ENCODE measurements at places on chromosomes 1 and 21.

DNA sequence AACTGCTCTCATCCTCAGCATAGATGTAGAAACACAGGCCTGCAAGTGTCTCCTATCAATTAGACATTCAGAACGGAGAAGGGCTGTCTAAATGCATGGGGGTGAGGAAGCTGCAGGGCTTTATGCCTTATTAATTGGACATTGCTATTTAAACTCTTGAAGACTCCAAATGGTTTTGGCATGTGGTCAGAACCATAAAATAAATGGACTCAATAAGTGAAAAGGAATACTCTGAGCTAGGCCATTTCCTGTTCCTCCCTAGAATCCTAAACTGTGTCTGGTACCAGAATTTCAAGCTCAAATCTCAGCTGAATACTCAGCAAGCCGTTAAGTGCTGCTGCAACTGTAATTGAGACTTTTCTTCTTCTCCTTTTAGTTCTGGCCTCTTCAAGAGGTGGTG is 80.4 kb upstream of the C1orf87 start:
- no peak for DNase-seq

- DNase-seq, result no peak
These were observed 90.2 kb upstream of the ZNHIT6 start for GRCh38 chr1:85798419-85798818.

- no peak for DNase-seq
These were observed 109.8 kb upstream of the COL6A1 start for GRCh38 chr21:45871616-45872236.

DNA sequence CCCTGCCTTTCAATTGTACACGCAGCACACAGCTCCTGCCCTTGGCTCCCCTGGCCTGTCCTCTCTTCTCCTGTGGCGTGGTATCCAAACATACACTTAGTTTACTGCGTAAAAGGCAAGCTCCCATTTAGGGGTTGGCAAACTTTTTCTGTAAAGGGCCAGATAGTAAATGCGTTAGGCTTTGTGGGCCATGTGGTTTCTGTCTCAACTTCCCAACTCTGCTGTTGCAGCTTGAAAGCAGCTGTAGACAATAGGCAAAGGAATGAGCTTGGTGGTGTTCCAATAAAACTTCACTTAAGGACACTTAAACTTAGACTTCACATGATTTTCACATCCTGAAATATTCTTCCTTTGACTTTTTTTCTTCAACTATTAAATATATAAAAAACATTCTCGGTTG is 63.3 kb downstream of the RHOU start:
- no peak for DNase-seq

GRCh38 chr1:94755675-94756074 is 64.5 kb upstream of the SLC44A3 start:
- DNase-seq, result no peak

DNA sequence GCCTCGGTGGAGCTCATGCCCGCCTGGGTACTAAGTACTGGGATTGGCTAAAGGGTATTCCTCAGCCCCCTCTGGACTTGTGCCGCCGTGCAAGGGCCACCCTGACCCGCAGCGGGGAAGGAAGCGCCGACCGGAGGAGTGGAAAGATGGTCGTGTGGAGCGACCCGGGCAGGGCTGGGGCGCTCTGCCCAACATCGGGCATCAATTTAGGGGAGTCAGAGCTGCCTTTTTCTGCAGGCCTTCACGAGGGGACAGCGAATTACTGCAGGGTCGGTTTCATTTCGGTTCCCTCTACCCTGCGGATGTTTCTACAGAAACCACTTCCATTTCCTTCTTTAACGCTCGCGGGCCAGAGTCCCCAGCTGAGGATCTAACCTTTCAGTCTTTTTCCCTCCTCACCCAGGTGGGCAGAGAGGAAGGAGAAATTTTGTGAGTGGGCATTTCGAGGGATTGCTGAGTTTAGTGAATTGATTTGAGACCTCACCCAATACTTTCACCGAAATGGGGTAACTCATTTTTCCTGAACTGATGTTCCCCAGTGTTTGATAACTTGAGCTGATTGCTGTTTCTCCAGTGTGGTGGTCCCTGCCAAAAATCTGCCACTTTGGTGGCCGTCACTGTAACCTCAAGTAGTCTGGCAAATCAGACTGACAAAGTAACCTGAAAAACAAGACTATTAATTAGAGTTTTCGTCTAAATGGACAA is 1.1 kb downstream of the TOR1AIP1 start:
- DNase-seq, result no peak

GRCh38 chr1:966135-966703 is at the start of gene PLEKHN1:
TSS of gene PLEKHN1 (plus strand) at chr1:966482. CDS start at chr1:966532, 50 bp downstream.
- no peak for DNase-seq

- DNase-seq, result no peak
These were observed 30.8 kb downstream of the ADAMTS1 start for GRCh38 chr21:26814386-26814785.

- no peak for DNase-seq
These were observed 148.6 kb downstream of the GRIK3 start for GRCh38 chr1:36885540-36886357.

- DNase-seq, result no peak
These were observed 69.4 kb downstream of the TCP10L start for GRCh38 chr21:32515874-32516273.

DNA sequence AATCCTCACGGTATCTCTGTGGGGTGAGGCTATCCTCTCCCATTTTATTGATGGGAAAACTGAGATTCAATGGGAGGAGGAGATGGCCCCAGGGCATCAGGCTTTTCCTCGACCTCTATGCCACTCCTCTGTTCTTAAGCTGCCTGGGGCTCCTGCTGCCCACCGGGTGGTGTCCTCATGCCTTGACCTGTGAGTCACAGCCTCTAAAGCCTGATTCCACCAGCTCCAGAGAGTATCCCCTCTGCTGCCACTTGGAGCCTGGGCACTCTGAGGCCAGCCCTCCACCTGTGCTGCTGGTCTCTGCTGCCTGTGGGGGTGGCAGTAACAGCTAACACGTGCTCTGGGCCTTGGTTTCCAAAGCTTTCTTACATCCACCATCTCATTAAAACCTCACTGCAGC is 241.2 kb downstream of the TRABD2B start:
- no peak for DNase-seq

- no peak for DNase-seq
These were observed 12.1 kb downstream of the OSBPL9 start for GRCh38 chr1:51628715-51629590.

DNA sequence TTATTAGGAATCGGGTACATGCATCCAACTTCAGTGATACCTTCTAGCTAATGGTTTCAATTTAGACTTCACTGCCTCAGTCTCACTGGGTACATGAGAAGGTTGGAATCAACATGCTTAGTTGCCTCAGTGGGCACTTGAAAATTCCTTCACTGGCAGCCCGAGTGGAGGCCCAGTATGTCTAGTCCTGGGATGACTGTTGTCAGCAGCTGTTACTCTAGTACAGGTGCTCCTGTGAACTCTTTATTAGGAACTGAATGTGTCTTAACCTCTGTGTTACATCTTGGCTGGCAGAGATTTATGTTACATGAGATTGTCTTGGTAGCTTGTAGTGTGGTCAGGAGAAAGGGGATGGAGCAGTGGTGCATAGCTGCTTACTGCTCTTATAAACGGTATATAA is 13.4 kb downstream of the PLA2G2E start:
- no peak for DNase-seq

DNA sequence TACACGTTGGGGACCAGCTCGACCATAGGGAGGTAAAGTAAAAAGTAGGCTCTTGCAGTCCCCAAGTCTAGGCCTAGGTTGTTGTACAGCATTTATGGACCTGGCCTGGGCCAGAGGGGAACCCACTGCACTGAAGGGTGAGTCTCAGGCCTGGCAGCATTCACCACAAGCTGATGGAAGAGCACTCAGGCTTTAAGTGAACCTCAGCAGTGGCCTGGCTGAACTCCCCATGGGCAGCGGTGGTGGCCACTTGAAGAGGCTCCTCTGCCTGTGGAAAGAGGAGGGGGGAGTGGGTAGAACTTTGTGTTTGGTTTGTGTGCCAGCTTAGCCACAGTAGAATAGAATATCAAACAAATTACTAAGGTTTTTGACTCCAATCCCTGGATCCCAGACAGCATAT is 176.2 kb upstream of the PRMT6 start:
- no peak for DNase-seq

DNA sequence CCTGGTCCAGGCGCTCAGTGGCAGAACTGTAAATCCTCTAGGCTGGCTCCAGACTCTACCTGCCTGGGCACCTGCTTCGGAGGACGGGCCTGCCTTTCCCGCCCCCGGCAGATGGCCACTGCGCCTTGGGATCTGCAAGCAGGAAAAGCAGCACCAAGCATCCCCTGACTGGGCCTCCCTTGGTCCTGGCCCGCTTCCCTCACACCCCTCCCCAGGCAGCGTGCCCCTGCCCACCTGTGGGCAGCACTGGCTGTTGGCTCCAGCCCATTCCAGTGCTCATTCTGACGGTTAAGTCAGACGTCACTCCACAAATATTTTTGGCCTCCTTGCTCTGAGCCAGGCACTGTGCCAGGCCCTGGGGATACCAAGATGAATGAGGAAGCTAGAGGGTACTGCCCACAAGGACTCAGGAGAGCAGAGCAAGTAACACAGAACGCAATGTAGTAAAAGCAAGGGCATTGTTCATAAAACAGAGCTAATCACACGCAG is 22.0 kb upstream of the BLACAT1 start:
- DNase-seq, result peak; percentile 51

DNA sequence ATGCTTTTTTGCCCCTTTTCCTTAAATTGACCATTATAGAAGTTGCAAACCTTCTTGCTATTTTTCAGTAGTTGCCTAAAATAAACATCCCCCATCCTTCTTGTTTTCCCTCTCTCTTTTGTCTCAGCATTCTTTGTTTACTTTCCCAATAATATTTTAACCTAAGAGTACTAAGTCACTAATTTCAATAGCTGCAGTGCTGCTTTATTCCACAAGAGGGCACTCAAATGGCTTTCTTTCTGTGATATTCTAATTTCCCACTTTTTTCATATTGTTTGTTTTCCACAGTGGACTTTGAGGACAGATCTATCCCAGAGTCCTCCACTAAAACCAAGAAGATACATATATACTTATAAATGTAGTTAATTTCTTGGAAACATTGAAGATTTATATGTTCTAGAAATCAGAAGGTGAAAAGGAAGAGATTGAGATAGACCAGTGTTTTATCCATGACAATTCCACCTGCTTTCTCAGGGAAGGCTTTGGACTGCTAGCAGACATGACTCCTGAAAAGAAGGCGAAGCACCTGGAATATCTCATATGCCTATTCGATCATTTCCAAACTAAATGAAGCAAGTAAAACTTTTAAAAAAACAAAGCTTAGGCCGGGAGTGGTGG is 104.8 kb upstream of the GRIK1 start:
- DNase-seq, result no peak

- DNase-seq, result no peak
These were observed 16.1 kb downstream of the LRP8 start for GRCh38 chr1:53311702-53312305.

DNA sequence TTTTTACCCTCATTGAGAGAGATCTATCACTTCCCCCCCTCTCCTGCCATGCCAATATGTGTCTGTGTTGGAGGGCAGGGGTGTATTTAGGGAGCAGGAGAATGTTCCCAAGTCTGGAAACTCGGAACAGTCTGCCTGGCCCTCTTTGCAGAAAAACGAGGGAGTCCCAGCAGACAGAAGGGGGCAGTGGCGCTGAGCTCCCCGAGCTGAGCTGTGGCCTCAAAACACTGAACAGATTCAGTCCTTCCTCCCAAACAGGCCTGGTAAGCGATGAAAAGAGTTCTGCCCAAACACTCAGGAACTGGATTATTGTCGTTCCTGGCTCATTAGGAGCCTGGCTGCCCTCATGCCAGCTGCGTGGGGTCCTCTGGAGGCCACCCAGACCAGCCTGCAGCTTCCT is 981 bp downstream of the CLDN14 start:
- DNase-seq, result no peak

DNA sequence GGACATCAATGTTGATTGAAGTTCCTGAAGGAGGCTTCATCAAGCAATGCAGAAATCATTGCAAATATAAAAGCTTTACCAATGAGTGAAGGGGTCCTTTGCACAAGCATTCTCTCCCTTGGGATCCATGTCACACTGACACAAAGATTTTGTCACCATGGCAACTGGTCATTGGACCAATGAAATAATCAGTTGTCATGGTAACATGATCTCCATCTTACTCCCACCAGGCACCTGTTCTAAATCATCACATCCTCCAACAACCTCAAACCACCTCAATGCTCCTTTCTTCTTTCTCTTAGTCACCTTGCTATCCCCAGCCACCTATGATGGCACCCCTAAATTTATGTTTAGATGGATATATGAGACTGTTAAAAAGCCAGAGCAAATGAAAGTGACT is 13.5 kb upstream of the FOXJ3 start:
- DNase-seq, result peak; percentile 26

- peak; percentile 93 for DNase-seq
These were observed 8.2 kb upstream of the IL22RA1 start for GRCh38 chr1:24151175-24151533.

DNA sequence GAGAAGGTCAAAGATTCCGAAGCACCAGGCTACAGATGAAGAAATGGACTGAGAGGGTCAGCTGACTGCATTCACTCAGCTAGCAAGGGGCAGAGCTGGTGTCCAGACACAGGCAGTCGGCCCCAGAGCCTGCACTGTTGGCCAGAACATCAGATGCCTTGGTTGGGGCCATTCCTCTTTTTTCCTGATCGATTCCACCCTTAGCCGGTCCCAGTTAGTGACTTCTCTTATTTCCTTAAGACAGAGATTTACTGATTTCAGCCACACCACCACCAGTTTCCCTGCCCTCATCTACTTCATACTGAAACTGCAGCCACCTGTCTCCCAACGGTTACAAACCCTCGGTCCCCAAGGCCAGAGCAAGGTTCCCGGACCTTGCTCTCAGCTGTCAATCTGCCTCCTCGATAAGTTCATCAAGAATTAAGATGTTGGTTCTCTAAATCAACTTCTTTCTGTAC is 11.5 kb downstream of the CD58 start:
- DNase-seq, result no peak
